ENCODE measurements at places on chromosomes 12 and 14.

DNA sequence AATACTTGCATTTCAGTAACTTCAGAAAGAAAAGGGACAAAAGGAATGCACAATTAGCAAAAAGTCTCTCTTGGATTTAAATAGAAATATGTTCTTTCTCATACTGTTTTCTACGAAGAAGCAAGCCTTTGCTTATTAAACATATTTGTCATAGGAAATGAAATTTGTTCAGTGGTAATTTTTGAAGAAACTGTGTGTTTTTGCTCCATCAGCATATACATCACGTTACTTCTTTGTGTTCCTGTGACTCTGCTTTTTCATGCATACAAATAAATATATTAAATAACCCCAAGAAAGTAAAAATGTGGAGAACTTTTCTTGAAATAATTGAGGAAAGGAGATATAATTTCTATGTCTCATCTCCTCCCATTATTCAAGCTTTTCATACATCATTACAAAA is 39.7 kb downstream of the CD163L1 start:
- no peak for DNase-seq

GRCh38 chr14:68696266-68696665 is 96.6 kb downstream of the ZFP36L1 start:
- no peak for DNase-seq

DNA sequence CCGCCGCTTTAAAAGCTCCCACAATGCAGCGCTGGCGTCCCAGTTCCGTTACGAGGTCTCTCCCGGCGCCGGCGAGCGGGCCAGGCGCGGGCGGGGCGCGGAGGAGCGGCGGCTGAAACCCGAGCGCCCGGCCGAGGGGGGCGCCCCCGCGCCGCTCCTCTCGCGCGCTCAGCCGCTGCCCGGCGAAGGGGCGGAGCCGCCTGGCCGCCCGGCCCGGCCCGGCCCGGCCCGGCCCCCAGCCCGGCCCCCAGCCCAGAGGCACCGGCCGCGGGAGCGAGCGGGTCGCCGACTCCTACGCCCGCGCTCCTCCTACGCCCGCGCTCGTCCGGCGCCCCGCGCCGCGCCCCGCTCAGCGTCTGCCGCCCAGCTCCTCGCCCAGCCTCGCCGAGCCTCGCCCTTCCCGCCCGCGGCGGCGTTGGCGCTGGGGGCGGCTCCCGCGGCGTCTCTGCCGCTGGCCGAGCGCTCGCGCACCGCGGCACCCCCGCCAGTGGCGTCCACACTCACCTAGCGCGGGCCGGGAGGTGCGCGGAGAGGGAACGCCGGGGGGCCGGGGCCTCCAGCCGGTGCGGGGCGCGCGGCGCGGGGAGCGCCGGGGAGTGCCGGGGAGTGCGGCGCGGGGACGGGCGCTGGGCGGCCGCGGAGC is at the start of gene RASSF8:
Gene RASSF8, plus strand, starts transcription at position 255 of the 643 bp plus-strand sequence. CDS start 96,662 bp downstream, outside the sequence.
- peak; percentile 54 for DNase-seq

GRCh38 chr12:76152181-76152807 is 67.8 kb upstream of the NAP1L1 start:
- no peak for DNase-seq

DNA sequence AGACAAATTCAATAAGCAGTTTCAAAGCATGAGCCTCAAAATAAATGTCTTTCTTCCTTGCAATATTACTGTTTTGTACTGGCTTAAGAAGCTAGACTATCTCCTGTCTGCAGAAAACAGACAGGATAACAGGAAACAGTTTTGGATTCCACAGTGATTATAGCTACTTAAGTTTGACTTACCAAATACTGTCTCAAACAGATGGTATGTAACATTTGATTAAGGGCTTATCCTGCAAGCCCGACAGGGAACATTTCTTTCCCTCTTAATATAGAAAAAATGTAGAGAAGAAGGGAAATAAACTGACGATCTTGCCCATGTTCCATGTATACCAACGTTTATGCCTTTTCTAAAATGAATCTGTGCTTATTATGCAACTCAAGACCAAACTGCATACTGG is 179.9 kb upstream of the EEA1 start:
- DNase-seq, result peak; percentile 50

DNA sequence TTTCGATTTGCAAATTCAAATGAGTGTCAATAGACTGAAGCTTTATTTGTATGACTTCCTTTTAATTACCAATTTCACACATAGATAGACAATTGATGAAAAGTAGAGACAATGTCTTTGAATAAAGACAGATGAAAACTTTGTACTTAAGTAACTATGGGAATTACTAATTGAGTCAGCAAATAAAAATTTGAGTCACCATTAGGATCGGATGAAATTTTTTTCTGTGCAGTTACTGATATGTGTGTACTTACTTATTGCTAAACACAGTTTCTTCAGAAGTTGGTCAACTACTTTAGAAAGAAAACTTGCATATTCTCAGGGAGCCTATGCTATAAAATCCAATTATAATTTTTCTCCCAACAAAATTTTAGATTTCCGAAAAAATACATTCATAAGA is 224.9 kb upstream of the SLC16A7 start:
- DNase-seq, result no peak

DNA sequence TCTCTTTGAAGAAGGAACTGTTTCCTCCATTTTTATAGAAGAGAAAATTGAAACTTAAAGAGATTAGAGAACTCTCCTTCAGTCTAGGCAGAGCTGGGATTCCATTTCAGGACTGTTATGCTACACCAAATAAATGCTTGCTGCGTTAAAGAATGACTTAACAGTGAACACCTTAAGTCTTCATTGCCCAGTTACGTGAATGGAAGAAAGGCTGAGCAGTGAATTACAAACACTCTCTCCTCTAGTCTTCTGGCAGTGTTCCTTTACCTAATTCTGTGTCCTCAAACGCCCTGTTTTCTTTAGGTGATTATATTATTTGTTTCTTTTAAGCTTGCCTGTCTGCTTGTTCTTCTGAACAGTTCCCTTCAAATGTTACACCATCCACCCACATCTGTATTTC is 59.7 kb downstream of the RCOR1 start:
- no peak for DNase-seq

GRCh38 chr12:62854024-62854423 is 80.9 kb downstream of the PPM1H start:
- no peak for DNase-seq

DNA sequence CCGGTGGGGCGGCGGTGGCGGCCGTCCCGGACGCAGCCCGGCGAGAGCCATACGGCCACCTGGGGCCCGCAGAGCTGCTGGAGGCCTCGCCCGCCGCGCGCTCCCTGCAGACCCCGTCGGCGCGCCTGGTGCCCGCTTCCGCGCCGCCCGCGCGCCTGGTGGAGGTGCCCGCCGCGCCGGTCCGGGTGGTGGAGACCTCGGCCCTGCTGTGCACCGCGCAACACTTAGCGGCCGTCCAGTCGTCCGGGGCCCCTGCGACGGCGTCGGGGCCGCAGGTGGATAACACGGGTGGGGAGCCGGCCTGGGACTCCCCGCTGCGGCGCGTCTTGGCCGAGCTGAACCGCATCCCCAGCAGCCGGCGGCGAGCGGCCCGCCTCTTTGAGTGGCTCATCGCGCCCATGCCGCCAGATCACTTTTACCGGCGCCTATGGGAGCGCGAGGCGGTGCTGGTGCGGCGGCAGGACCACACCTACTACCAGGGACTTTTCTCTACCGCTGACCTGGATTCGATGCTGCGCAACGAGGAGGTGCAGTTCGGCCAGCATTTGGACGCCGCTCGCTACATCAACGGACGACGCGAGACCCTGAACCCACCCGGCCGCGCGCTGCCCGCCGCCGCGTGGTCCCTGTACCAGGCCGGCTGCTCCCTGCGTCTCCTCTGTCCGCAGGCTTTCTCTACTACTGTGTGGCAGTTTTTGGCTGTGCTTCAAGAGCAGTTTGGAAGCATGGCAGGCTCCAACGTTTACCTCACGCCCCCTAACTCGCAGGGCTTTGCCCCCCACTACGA is 716 bp downstream of the RIOX1 start:
- no peak for DNase-seq

DNA sequence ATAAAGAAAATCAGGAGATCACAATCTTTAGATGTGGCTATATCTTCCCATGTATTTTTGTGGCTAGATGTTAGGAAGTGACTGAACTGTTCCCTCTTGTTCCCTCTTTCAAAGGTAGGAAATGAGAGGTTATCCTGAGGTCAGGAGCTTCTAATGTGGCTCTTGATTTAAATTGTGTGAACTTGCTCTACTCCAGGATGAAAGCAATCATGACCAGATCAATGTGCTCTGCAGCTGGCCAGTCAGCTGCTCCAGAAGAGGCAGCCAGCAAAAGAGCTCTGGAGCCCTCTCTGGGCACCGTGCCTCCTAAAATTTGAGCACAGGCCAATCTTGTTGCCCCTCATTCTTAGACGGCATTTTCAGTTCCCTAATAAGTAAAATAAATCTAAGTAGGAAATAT is 32.0 kb downstream of the CDK17 start:
- no peak for DNase-seq

- DNase-seq, result no peak
Observed at GRCh38 chr12:104799458-104799857, 158.6 kb downstream of the SLC41A2 start.

DNA sequence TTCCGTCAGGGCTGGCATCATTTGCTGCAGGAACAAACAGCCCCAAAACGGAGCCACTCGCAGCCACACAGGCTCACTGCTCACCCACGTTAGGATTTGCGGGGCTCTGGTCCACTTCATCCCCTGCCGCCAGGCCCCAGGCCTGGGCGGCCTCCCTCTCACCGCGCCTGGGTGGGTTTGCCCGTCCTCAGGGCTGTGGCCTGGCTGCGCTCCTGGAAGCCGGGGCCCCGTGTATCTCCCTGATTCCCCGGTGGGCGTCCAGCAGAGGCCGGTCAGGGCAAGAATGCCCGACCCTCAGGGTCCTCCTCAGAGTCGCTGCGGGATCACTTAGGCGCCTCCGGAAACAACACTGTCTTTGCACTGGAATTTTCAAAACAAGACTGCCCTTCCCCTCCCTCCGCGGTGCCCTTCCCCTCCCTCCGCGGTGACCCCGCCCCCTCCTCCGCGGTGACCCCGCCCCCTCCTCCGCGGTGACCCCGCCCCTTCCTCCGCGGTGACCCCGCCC is 15.7 kb upstream of the FBRSL1 start:
- DNase-seq, result no peak

DNA sequence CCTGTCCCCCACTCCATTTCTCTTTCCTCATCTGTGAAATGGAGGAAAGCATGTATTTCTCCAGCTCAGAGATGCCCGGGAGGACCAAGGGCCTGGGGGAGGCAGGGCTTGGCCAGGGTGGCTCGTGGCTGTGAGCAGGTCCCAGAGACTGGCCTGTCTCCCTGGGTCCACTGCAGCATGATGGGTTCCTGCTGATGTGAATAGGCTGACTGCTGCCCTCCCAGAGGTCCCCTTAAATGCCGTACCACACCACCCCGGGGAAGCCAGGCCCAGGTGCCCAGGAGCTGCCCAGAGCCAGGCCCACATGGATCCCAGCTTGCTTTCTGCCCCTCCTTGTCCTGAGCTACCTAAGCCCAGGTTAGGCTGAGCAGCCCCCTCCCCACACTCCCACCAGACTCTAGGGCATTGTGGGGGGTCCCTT is 158.2 kb upstream of the C14orf180 start:
- no peak for DNase-seq

- DNase-seq, result no peak
Observed at GRCh38 chr12:92546635-92547348, 156.0 kb upstream of the PLEKHG7 start.

DNA sequence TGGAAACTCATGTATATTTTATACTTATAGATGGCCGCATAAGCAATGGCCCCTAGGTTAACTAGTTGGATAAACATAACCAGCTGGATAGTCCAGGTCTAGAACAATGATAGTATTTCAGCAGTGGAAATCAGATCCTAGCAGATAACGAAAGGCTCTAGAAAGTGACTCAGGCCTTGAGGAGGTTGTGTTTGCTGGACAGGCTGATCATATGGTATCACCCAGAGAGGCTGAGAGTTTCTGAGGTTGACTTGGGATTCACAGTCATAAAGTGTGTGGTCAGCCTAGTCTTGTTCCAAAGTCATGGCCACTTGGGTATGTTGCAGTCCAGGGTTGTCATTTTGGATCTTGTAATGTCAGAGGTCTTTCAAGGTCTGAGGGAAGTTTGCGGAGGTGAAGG is 16.8 kb downstream of the FLVCR2 start:
- no peak for DNase-seq

- peak; percentile 80 for DNase-seq
Observed at GRCh38 chr14:96252999-96253539, 2.9 kb upstream of the BDKRB1 start.

GRCh38 chr12:122886851-122887818 is 8.8 kb downstream of the VPS37B start:
- no peak for DNase-seq

DNA sequence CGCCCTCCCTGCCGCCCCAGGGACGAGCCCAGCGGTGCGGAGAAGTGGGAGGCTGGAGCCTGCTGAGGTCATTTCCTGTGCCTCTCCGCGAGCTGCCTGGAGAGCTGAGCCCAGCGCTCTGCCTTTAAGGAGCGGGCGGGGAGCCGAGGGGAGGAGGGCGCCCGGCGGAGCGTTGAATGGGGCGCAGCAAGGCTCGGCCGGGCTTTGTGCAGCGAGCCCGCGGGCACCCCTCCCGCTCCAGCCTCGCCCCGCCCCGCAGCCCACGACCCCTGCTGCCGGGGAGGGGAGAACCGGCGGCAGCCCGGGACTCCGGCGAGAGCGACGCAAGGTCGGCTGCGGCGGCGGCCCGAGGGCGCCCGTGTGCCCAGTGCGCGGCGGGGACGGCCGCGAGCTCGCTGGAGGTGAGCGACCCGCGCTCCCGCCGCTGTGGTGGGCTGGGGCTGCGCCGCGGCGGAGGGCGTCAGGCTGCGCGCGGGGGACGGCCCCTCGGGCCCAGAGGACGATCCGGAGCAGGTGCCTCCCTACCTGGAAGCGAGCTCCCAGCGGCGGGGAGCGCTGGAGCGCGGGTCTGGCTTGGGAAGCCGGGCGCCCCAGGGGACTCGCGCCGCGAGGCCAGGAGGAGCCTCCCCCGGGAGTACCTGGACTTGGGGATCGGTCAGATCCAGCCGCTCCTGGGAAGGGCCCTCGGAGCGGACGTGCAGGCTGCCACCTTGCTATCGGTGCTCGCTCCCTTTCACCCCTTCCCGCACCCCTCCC is at the start of gene PLEKHH1:
Gene PLEKHH1, plus strand, starts transcription at position 293 of the 756 bp plus-strand sequence. CDS start 8,578 bp downstream, outside the sequence.
- peak; percentile 11 for DNase-seq

GRCh38 chr14:66043921-66044320 is 442.2 kb upstream of the CCDC196 start:
- DNase-seq, result no peak

DNA sequence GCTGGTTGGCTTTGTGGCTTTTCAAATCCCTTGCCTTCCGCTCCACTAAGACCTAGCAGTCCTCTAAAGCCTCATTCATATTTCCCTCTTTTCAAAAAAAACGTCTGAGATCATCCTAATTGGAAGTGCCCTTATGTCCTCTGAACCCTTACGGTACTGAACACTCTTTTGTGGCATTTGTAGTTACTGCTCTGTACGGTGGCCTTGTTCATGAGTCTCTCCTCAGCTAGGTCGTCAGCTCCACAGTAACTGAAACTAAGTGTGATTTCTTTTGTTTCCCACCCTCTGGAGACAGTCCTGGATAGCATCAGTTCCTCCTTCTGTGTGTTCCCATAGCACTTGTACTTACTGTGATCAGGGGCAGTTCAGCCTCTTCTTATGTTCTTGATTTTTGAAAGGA is 49.7 kb downstream of the DAAM1 start:
- no peak for DNase-seq

- no peak for DNase-seq
Observed at GRCh38 chr12:65556676-65557437, 267.4 kb upstream of the HMGA2 start.
